WTC11 (cell line): ENCODE measurements at places on chromosomes 6 and 20. TPM values are rescaled to one million over a fixed set of nuclear protein-coding genes. Genes with fewer than 3 reads are reported as not detected.
A peak's percentile ranks its signal among the peaks of the same experiment; 100 is the strongest.

Gene STMN3
- 53.0 to 65.6 TPM (median 53.4 TPM) in 3 replicates for total RNA-seq

Gene GSTA3
- total RNA-seq, result not detected in 3 replicates

Gene HAO1
- total RNA-seq, result 0.09 TPM in 1 of 3 replicates, not detected in the others

Gene SLA2
- 0.11 to 0.23 TPM (median 0.17 TPM) in 3 replicates for total RNA-seq

Gene MSH5
- 43.1 to 62.3 TPM (median 56.1 TPM) in 3 replicates for total RNA-seq

Gene PAK5
- 0.31 to 0.53 TPM (median 0.48 TPM) in 3 replicates for total RNA-seq

Gene HDGFL1
- total RNA-seq, result not detected in 3 replicates

Gene CRISP2
- total RNA-seq, result not detected in 3 replicates

Gene DEFB129
- not detected in 3 replicates for total RNA-seq

Gene BPIFB1
- 0.09 to 0.11 TPM in 2 of 3 replicates, not detected in the other for total RNA-seq

DNA sequence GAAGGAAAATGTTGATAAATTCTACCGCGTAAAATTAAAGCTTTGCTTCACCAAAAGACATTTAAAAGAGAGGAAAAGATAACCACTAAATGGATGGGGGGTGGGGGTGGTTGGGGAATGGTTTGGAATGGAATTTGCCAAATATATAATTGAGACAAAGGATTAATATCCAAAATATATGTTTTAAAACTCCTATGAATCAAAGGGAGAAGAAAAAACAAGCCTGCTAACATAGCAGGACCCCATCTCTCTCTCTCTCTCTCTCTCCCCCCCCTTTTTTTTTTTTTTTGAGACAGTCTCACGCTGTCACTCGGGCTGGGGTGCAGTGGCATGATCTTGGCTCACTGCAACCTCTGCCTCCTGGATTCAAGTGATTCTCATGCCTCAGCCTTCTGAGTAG lies 13.4 kb upstream of the NR2E1 start:
- no peak for DNase-seq

DNA sequence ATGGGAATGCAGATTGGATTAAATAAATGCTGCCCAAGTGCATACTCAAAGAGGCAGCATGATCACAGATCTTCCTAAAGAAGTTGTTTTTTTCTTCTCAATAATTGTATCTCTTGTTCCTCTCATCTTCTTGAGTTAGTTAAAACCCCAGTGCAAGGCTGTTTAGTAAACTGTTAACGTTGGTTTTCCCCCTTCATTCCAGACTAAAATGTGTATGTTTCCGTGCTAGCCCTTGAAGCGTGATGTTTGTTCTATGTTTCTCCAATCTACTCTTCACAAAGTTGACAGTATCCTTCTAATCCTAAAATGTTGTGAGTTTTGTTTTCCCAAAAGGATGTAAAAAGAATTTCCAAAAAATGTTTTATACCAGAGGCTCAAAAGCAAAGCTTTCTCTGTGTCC lies 15.6 kb downstream of the CYP24A1 start:
- DNase-seq, result no peak

DNA sequence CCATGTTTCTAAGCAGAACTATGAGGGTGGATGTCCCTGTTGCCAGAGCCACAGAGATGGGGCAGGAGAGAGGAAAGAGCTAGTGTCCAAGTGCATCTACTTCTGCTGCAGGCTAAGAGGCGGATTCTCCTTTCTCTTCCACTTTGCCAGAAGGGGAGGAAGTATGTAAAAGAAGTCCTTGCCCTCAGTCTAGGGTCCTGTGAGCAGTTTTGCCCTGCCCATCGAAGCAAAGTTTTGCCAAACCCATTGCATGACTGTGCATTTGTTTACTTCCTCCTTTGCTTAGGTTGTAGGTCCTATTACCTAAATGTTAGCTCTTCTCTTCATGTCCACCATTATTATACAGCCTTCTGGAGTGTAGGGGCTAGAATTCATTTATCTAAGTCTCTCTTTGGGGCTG lies 106.2 kb upstream of the ARMC2 start:
- DNase-seq, result no peak

- no peak for DNase-seq
Measured at GRCh38 chr6:148520109-148520841, 177.6 kb downstream of the SASH1 start.

GRCh38 chr6:26553264-26553634 lies 15.1 kb downstream of the HMGN4 start:
- DNase-seq, result peak; percentile 75

- DNase-seq, result no peak
Measured at GRCh38 chr6:158322400-158322723, 10.1 kb downstream of the TULP4 start.

DNA sequence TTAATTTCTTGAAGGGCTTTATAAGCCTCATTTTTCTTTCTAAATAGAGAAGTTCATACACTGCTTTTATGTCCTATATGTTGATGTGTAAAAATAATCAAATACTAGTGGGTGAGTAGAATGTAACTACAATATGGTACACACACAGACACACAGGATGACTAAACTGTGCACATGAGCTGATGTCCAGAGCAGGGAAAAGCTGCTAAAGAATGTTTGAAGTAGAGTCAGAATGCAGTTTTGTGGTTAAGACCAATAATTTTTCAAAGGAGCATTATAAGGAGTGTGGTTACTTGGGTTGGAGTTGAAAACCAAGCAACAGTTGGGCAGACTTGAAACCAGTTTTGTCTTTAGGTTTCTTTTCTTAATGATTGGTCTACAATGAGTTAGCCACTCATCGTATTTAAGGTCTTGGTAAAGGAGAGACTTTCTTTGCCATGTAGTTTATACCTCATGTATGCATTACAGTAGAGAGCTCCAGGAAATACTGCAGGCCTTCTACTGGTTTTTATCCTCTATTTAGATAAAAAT lies 196.6 kb downstream of the ESR1 start:
- DNase-seq, result no peak

- DNase-seq, result no peak
Measured at GRCh38 chr6:24743265-24743943, 24.4 kb upstream of the C6orf62 start.

DNA sequence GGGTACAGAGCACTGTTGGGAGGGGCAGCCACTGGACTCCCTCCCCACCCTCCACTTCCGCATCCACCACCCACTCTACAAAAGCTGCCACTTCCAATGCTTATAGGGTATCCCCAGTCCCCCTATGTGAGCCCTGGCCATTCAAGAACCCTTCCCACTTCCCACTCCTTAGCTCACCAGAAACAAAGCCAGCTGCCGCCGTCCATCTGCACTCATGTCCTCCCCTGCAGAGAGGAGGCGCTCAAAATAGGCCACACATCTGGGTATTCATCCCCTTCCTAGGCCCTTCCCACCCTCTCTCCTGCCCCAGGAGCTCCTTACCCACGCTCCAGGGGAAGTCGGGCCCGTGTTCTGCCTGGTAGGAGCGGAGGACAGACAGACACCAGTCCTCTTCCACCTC lies 6.5 kb upstream of the LY6G5C start:
- no peak for DNase-seq

DNA sequence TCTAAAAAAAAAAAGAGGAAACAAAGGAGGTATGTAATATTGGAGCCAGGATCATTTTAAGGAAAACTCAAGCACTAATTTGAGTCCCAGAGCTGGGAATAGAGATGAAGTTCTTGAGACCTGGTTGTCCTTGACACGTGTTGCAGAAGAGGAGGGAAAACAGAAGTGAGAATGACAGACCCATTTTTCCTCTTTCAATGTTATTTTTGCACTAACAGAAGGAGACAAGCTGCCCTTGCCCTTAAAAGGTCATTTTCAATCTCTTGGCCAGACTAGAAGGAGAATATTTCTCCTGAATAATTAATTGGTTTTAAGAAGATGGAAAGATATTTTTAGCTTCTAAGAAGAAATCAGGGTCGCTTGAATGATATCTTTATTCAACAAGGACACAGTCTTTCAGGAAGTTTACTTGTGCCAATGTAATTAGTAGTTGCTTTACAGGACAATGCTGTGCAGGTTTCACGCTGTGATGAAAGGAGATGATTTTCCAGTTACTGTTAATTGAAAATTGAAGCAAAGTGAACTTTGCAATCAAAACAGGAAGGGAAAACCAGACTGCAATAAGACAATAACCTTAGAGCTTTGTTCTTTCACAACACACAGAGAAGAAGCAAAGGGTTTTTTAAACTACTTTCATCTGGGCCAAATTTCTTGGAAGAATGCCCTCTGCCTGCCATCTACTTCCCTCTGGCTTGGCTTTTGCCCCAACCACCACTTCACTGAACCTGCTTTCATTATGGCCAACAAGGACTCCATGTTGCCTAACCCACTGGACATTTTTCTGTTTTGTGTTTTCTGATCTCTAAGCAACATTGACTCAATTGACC lies 107.8 kb upstream of the SHLD1 start:
- no peak for DNase-seq

DNA sequence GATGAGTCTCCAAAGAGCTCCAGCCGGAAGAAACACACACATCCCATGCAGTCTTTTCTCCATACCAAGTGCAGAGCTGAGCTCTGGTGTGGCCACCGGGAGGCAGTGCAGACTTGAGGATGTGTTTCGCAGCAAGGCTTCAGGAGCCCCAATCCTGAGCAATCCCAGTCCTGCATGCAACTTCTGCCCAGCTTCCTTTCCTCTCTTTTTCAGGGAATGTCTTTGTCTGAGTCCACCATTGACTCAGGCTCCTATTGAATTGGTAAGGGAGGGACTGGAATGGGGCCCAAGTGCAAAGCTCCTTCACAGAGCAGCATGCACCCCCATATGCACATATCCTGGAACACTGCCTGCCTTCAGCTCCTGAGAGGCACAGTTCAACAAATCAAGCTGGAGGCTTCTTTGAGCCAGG lies 50.5 kb upstream of the ASIP start:
- peak; percentile 82 for DNase-seq

GRCh38 chr6:143264379-143264778 lies 186.1 kb downstream of the ADAT2 start:
- no peak for DNase-seq

- DNase-seq, result no peak
Measured at GRCh38 chr20:25675161-25675560, 21.5 kb downstream of the ZNF337 start.

DNA sequence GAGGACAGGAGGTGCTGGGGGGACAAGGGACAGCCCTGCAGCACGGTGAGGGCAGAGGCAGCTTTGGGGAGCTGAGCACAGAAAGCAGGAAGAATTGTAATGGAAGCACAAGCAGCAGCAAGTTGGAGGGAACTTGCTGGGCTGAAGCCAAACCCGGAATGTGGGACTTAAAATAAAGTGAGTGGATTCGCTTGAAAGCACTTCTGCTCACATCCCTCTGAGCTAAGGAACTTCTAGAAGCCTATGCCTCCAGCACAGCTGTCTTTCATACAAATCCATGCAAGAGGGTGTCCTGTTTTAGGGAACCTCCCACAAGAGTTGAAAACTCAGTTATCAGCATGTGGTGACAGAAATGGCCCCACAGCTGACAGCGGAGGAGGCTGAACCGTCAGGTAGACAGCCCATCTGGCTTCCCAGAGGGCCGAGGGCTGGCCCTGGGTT lies 71.4 kb upstream of the MLN start:
- no peak for DNase-seq

DNA sequence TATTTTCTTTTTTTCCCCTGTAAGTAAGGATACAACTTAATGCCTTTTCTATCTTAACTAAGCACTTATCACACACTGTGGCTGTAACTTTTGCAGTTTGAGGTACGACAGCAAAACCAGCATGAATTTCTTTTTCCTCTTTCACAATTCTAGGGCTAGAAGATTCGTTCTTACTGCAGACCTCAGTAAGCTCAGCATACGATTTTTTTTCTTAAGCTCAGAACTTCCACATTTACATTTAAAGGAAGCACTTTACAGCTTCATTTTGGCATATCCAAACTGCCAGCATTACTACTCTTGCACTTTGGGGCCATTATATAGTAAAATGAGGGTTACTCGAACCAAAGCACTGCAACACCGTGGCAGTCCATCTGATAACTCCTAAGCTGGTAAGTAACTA lies 889 bp upstream of the CHMP4B start:
- no peak for DNase-seq

- no peak for DNase-seq
Measured at GRCh38 chr6:25007269-25007699, 71.5 kb upstream of the RIPOR2 start.

DNA sequence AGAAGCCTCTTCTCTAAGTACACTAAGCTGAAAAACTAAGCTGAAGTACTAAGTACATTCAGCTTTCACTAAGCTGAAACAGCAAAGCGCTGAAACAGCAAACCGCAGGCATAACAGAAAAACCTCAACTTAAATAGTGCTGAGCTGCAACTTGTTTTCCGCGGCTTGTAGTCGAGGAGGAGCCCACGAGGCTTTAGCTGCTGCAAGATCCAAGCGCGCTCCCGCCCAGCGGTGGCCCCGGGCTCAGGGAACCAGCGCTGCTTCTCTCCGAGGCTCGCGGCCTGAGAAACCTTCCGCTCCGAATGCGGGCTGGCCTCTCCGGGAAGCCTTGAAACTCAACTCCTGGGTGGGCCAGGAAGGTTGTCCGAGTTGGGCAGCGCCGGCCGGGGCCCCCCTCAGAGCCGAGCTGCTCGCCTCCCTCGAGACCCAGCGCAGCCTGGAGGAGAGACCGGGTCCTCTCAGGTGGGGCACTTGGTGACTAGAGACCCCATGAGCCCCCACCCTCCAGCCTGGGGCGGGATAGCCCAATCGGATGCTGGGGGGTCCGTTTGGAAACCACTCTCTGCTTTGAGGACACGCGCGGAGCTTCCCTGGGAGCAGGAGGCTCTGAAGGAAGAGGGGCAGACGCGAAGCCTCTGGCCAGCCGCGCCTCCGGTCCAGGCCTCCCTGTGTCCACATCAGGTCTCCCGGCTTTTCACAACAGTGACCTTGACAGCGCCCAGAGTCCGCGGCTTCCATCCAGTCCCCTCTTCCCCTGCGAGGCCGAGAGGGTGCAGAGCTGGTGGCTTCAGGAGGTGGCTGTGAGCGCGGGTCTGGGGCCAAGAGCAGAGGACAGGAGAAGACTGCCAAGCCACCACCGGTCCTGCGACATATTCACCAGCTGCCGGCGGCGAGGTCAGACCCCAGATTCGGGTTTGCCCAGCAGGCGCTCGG lies 38.1 kb upstream of the HLA-E start:
- DNase-seq, result peak; percentile 59

DNA sequence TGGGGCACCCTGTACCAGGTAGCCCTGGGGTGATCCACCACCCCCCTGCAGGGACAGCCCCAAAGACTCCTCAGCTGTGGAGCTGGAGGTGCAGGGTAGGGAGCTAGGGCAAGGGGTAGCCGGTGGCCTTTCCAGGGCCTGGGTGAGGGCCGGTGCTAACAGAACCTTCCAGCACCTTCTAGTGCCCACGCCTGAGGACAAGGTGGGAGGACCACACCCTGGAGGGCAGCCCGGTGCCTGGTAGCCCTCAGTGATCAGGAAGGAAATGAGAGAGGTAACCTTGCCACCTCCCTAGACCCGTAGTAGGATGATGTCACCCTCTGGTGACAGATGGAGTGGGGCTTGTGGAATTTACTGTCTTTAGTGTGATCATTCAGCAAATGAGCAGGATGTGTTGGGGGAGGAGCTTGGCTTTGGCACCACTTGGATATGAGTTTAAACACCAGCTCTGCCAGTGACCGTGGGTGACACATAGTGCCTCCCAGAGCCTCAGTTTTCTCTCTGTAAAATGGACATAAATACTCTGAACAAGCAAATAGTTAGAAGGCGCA lies 187.7 kb downstream of the NFATC2 start:
- DNase-seq, result no peak
